ENCODE measurements at places on chromosomes 2 and 18.

DNA sequence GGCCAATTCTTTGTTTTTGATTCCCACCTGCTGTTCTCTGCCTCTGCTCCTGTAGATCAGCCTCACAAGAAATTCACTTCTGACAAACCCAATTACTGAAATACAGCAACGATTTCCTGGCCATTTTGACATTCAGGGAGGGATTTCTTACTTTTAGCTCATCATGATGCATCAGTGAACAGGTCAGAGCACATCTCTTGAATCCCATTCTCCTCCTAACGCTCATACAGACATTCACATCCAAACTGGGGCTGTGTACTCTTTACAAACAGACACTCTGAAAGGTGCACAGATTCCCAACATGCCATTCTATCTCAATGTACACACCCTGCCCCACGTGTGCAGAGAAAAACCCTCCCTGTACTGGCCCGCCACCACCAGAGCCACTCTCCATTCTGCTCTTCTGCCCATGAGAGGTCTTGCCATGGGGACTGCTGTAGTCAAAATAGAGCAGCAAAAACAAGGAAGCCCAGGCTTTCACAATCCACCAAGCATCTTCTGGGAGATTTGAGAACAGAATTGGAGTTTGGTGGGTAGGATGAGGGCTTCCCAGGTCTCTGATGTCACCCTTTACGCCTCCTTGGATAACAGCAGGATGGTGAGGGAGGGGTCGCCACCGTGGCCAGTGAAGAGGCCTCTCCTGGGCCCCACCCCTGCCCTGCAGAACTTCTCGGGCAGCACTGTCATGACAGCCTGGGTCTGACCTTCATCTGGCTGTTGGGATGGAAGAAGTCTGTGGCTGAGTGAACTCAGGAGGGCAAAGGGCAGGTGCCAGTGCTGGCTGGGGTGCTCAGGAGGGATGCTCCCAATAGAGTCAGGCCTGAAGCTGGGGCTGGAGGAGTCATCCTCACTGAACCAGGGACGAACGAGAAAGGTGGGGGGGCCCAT, 41.9 kb upstream of the ZFP36L2 start:
- no peak for DNase-seq

GRCh38 chr2:227805578-227805977, 8.1 kb upstream of the CCL20 start:
- peak; percentile 8 for DNase-seq

GRCh38 chr2:103293067-103293741, 531.4 kb downstream of the TMEM182 start:
- DNase-seq, result no peak

DNA sequence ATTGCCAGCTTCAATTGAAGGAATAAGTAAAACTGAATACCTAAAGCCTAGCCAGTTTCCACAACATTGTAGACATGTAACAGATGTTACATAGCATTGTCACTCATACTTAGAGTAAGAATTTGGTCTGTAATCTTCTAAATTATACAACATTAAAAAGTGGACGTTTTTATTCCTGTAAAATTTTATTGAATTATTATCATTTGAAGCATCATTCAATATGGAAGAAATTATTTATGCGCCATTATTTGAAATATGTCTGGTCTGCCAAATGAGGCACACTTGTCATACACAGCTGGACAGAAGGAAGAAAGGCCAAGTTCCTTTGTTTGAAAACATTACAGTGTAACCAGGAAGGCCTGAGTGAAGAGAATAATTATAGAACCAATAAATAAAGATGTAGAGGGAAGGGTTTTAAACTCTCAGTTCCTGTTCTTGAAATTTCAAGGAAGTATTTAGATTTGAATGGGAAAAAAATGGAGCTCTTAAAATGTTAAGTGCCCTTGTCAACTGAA, 575.5 kb downstream of the LRRTM4 start:
- DNase-seq, result no peak

- DNase-seq, result no peak
These were observed 215.7 kb downstream of the IKZF2 start for GRCh38 chr2:212935752-212936151.
